ENCODE measurements at places on chromosomes 4 and X. TPM values are rescaled to one million over a fixed set of nuclear protein-coding genes. Genes with fewer than 3 reads are reported as not detected.

The SLC9B1 gene
- total RNA-seq = 0.41 TPM

DNA sequence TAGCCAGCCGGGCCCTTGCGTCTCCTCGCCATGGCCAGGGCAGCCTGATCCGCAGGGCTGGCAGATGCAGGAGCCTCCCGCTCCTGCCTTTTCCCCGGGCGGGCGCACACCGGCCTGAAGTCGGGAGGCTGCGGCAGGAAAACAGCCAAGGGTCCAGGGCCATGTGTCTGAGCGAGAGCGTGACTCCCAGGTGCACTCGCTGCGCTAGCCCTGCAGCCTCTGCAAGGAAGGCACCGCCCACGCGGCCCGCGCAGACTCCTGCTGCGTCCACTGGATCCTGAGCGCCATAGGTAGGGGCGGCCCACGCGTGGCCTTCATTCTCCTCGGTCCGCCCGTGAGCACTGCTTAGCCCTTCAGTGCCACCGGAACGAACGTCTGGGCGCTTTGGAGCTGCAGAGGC lies 379.9 kb downstream of the TRAM1L1 start:
- no peak for DNase-seq

DNA sequence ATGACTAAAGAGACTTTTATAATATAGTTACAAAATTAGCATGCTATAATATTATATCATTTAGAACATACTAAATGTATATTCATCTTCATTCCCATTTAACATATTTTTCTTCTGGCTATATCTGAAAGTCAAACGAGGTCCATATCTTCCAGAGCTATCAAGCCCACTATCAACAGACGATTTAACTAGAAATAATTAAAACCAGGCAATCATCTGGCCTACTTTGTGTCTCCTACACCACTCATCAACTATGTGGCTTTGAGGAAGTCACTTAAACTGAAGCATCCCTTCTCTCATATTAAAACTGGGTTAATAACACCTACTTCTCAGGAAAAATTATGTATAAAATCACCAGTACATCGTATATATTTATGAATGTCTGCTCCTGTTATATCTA lies 1330.5 kb upstream of the PABPC4L start:
- no peak for DNase-seq

DNA sequence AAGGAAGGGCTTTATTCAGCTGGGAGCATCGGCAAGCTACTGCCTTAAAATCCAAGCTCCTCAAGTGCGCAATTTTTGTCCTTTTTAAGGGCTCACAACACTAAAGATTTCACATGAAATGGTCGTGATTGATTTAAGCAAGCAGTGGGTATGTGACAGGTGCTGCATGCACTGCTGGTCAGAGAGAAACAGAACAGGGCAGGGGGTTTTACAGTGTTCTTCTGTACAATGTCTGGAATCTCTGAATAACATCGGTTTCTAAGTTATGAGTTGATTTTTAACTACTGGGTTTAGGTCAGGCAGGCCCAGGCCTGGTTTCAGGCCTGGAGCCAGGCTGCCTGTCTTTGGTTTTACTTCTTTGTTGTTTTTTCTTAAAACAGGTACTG lies 6.0 kb downstream of the UGT2B17 start:
- no peak for DNase-seq

The CT55 gene
- total RNA-seq = not detected

The FAM9C gene
- total RNA-seq = not detected

The FAAH2 gene
- total RNA-seq = 0.10 TPM

GRCh38 chr4:113623274-113623894 lies 138.2 kb downstream of the CAMK2D start:
- no peak for DNase-seq

The SLC6A8 gene
- total RNA-seq = 125 TPM

The CXCL3 gene
- 0.23 TPM for total RNA-seq

GRCh38 chr4:34649716-34650115 lies 1594.6 kb downstream of the ARAP2 start:
- no peak for DNase-seq

DNA sequence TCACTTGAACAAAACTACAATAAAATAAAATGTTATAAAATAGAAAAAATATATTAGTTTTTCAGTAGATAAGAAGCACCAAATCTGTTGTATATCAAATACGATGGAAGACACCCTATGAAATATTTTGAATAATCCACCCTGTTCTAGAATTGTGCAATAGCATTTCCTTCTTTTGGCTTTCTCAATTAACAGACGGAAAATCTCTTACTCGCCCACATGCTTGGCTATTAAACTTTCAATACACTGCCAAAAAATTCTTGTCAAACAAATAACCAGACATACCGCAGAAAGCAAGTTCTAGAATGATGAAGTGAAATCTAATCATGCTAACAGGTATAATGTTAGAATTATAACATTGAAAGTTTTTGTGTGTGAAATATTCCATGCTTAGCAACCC lies 671.6 kb upstream of the SLIT2 start:
- no peak for DNase-seq

- DNase-seq = no peak
Observed at GRCh38 chr4:183797445-183798300, 107.4 kb upstream of the STOX2 start.

The PLXNB3 gene
- 14.3 TPM for total RNA-seq

The OCIAD2 gene
- 32.8 TPM for total RNA-seq

- no peak for DNase-seq
Observed at GRCh38 chrX:119682019-119682989, 10.7 kb downstream of the SEPTIN6 start.

The EFHC2 gene
- total RNA-seq = 0.28 TPM

GRCh38 chr4:113537628-113538027 lies 223.9 kb downstream of the CAMK2D start:
- no peak for DNase-seq

The ARMCX4 gene
- total RNA-seq = 5.0 TPM

The SH2D1A gene
- total RNA-seq = 0.21 TPM

The FGF13 gene
- total RNA-seq = not detected

The RGN gene
- total RNA-seq = 3.4 TPM

- no peak for DNase-seq
Observed at GRCh38 chr4:38529189-38530115, 134.5 kb upstream of the KLF3 start.

GRCh38 chr4:112141366-112142138 lies 3.7 kb upstream of the FAM241A start:
- no peak for DNase-seq

GRCh38 chrX:37993837-37994619 lies 12.3 kb upstream of the SYTL5 start:
- DNase-seq = no peak

DNA sequence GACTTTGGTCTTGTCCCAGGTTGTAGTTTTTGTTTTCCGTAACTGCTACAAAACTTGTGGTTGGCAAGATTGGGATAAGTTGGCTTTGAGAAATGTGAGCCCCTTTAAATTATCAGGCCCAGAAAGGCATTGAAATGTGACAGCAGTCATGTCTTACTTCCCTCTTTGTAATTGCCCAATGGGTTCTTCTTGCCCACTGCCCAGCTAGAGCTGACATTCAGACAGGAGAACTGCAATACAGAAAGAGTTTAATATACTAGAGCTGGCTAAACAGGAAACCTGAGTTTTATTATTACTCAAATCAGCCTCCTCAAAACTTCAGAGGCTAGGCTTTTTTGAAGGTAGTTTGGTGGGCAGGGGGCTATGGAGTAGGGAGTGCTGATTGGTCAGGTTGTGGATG lies 288.3 kb downstream of the ZNF674 start:
- DNase-seq = no peak

GRCh38 chr4:94357624-94358023 lies 15.0 kb upstream of the HPGDS start:
- no peak for DNase-seq

The GABRE gene
- 0.18 TPM for total RNA-seq

DNA sequence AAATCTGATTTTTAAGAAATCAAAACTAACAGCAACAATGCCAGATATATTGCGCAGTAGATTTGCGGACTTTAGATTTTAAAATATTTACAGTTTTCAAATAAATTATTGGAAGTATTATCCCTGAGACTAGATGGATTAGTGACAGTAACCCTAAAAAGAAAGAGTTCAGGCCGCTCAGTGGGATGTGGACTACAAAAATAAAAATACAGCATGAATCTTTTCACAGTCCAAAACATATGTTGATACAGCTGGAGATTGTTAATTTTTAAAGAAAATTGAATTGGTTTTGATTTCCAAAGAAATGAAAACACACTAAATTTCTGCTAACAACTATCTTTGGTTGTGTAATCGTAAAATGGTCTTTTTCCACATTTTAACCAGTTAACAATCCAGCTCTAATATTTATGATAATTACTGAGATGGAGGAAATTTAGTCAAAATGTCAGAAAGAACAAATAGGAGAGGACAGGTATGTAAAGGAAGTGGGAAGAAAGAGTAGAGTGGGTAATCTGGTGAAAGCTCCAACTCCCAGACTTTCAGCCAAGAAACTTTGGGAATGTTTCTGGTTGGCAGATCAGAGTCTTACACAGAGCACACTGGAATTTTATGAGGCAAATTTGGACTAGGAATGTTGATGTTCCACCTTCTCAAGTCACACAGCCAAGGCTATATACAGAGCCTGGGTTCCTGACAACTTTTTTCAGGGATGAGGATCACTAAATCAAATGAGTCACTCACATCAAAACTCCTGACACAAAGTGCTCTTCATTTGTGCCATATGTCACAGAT lies 15.1 kb downstream of the C4orf36 start:
- DNase-seq = no peak

DNA sequence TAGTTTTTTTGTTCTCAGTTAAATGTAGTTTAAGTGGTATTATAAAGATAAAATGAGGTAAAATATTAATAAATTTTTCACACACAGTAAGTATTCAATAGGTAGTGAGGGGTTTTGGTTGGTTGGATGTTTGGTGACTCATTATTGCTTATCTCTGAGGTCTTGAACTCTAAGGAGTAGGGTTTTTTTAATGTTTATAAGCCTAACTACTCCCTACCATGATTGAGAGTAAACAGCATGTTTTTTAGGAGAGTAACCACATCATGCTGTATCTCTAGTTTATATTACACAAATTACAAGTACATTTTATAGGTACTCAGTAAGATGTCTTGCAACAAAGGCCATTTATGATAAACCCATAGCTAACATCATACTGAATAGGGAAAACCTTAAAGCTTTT lies 181.6 kb downstream of the MAPK10 start:
- DNase-seq = no peak

The VCX gene
- total RNA-seq = not detected

The GPC3 gene
- 0.95 TPM for total RNA-seq

The PABPC1L2B gene
- total RNA-seq = not detected
